ENCODE measurements at places on chromosomes 16 and 17. TPM values are rescaled to one million over a fixed set of nuclear protein-coding genes. Genes with fewer than 3 reads are reported as not detected.

MT1A gene
- 0.57 TPM for total RNA-seq

DHRS7C gene
- not detected for total RNA-seq

STAT3 gene
- 105 TPM for total RNA-seq

UNC13D gene
- 206 TPM for total RNA-seq

KCNH6 gene
- not detected for total RNA-seq

STX1B gene
- total RNA-seq: 0.55 TPM

DRC3 gene
- total RNA-seq: not detected

EME1 gene
- total RNA-seq: 16.2 TPM

SALL1 gene
- not detected for total RNA-seq

CRISPLD2 gene
- 0.50 TPM for total RNA-seq

CD7 gene
- total RNA-seq: 184 TPM

PRPF8 gene
- total RNA-seq: 375 TPM

APRT gene
- 183 TPM for total RNA-seq

MTMR4 gene
- 57.3 TPM for total RNA-seq

STXBP4 gene
- total RNA-seq: 8.8 TPM

CX3CL1 gene
- total RNA-seq: not detected

WFIKKN1 gene
- 0.77 TPM for total RNA-seq

RBFOX1 gene
- total RNA-seq: not detected

CLEC3A gene
- total RNA-seq: not detected

C17orf50 gene
- total RNA-seq: not detected

PIRT gene
- not detected for total RNA-seq

CCL17 gene
- not detected for total RNA-seq

PTX4 gene
- total RNA-seq: not detected

HES7 gene
- 0.61 TPM for total RNA-seq

CAMKK1 gene
- 3.6 TPM for total RNA-seq

TNP2 gene
- total RNA-seq: not detected

TMUB2 gene
- total RNA-seq: 31.1 TPM

TRPV3 gene
- 0.27 TPM for total RNA-seq

KRT222 gene
- total RNA-seq: not detected

NPIPB4 gene
- 220 TPM for total RNA-seq

C1QTNF8 gene
- not detected for total RNA-seq

PTGES3L gene
- total RNA-seq: 0.52 TPM

ACSM2B gene
- total RNA-seq: not detected

NEUROD2 gene
- not detected for total RNA-seq

KRT15 gene
- not detected for total RNA-seq

SOX8 gene
- 0.11 TPM for total RNA-seq

CCDC43 gene
- total RNA-seq: 28.2 TPM
